NCI-H2107 (cell line): ENCODE measurements at places on chromosomes 13 and 19.

- DNase-seq = no peak
These were observed 25.9 kb downstream of the CLEC4M start for GRCh38 chr19:7788933-7789323.

DNA sequence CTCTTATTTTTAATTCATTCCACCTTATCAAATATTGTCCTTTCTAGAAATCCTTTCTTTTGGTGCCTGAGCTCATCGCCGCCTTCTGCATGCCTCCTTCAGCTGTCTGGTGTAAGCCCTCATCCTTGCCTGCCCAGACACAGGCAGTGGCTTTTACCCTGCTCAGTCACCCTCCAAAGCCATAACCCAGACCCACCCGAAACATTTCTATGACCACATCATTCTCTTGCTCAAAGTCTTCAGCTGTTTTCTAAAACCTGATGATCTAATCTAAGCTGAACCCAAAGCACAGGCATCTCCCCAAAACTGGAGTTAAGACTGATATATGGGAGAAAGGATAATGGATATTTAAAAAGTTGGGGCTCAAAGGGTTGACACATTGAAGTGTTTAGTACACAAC, 753.7 kb upstream of the SGCG start:
- no peak for DNase-seq

DNA sequence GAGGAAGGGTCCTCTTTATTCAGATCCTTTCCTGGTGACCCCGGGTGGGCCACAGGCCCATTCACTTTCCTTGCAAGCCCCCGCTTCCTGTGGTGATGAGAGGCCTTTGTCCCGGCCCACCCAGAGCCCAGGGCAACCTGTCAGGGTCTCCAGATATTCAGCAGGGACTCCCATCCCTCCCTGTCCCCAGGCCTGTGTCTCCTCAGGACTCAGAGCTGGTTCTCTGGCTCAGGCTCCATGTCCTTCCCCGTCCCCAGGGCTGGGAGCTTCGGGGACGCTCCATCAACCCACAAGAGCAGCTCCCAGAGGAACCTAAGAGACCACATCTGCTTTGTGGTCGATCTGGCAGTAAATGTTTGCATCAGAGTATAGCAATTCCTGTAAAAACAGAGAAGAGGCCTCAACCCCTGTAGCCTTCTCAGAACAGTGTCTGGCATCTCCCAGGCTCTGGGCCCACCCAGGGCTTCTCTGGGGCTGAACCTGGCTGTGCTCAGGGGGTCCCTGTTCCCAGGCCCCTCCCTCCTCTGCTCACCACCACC, 7.8 kb downstream of the CEACAM4 start:
- DNase-seq = no peak

GRCh38 chr13:32581177-32581786, 5.0 kb upstream of the PDS5B start:
- DNase-seq = no peak

GRCh38 chr13:67343777-67344176, 113.6 kb upstream of the PCDH9 start:
- DNase-seq = no peak

DNA sequence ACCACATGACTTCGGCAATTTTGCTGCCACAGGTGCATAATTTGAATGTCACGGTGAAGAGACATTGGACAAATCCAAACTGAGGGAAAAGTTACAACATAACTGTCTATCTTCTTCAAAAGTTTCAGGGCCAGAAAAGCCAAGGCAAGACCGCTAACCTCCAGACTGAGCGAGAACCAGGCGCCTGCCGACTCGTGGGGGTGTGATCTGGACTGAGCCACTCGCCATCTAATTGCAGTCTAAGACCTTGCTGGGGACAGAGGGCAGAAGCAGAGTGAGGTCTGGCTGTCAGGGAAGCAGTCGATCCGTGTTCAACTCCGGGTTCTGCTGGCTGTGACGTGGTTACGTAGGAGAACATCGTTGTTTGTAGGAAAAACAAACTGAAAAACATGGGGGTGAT, 88.6 kb downstream of the SPACA7 start:
- no peak for DNase-seq

- no peak for DNase-seq
These were observed 8.0 kb upstream of the SAE1 start for GRCh38 chr19:47122359-47123335.

DNA sequence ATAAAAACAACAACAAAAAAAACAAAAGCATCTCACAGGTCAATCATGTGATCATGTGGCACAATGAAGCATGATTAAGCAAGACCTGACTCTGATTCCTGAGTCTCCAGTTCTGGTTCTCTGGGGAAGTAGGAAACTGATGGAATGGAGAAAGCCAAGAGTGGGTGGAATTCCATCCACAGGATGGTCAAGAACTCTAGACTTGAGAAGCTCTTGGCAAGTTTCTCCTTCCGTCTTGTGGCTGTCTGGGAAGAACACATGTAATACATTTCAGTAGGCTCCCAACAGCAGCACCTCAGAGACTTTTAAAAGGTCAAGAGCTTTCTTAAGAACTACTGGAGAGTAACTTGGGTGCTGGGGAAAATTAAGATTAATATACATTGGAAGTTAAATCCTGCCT, 78.6 kb upstream of the TSHZ3 start:
- no peak for DNase-seq

- DNase-seq = no peak
These were observed 11.1 kb upstream of the CNMD start for GRCh38 chr13:52750713-52751112.

DNA sequence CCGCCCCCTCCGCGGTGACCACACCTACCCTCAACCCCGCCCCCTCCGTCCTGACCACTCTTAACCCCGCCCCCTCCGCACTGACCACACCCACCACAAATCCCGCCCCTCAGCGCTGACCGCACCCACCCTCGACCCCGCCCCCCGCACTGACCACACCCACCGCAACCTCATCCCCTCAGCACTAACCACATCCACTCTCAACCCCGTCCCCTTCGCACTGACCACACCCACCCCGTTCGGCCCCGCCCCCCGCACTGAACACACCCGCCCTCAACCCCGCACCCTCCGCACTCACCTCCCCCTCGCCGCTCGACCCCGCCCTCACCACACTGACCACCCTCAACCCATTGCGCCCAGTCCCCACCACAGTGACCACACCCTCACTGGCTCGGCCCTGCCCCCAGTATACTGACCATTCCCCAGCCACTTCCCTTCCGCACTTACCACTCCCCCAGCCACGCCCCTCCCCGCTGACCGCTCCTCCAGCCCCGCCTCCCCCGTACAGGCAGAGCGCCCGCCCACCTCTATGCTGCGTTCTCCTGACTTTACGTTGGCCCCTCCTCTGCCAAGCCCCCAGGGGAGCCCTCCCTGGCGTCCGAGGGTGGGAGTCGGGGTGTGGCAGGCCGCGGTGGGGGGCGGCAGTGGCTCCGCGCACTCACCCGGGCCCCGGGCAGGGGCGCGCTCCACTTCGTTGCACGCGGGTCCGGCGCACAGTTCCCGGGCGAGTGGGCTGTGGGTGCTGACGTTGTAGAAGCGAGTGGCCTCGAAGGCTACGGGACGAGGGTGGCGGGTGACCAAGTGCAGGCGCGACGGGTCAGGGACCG, 8.4 kb downstream of the F2RL3 start:
- DNase-seq = no peak

DNA sequence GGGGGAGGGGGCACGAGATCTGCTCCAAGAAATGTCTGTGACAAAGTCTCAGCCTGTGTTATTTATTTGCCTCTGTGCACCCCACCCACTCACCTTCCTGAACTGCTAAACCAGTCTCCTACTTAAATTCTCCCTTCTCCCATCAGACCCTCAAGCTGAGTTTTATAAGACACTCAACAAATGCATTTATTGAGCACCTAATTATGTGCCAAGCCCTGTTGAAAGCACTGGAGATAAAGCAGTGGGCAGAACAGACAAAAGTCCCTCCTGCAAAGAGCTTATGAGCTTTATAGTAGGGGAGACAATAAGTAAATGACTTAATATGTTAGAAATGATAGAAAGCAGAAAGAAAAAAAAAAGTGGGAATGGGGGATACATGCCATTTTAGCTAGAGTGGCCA, 3.4 kb upstream of the FAM98C start:
- DNase-seq = no peak

DNA sequence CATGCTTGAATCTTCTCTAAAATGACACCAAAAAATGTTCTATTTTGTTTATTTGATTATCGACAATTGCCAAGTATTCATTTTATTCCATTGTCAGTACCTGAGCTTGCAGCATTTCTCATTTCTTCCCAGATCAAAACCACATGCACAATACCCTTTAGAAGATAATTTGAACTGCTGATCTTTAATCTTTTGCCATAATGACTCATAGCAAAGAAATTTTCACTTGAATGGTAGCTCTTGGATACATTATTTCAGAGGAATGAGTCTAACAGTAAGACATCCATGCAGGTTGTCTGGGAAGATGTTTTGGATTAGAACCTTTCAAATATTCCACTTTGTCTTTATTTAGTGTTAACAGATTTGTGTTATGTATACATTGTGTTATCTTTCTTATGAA, 42.0 kb upstream of the RXFP2 start:
- no peak for DNase-seq

GRCh38 chr13:77544758-77545338, 9.3 kb downstream of the SCEL start:
- DNase-seq = no peak

DNA sequence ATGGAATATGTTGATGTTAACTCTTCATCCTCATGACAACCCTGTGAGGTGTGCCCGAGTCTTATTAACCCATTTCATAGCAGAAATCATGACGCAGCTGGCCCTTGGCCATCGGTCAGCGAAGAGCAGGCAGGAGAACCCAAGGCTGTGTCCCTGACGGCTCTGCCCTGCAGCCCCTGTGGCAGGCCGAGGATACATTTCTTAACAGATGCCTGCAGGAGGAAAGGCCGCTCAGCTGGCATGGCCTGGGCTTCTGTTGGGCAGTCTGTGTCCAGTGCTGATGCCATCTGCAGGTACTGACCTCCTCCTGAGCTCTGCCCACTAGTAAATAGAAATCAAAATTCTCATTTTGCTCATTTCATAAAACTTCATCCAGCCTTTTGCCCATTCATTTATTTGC, 35.4 kb upstream of the MCF2L start:
- no peak for DNase-seq

- no peak for DNase-seq
These were observed 915 bp upstream of the KCTD12 start for GRCh38 chr13:76887076-76887563.

DNA sequence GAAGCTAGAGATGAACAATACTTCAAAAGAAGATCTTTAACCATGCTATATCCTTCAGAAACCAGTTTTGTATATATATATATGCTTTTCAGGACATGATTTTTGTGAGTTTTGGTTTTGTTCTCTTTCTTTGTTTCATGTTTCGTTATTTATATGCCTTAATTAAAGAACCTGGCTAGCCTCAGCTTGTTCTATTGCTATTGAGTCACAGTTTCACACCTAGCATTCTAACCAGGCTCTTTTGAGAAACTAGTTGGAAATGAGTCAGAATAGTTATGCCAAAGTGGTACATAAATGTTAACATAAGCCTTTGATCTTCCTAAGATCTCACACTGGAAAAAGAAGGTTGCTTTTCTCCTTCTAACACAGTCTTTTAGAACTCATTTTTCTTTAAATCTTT, 1925.2 kb downstream of the OLFM4 start:
- DNase-seq = no peak

DNA sequence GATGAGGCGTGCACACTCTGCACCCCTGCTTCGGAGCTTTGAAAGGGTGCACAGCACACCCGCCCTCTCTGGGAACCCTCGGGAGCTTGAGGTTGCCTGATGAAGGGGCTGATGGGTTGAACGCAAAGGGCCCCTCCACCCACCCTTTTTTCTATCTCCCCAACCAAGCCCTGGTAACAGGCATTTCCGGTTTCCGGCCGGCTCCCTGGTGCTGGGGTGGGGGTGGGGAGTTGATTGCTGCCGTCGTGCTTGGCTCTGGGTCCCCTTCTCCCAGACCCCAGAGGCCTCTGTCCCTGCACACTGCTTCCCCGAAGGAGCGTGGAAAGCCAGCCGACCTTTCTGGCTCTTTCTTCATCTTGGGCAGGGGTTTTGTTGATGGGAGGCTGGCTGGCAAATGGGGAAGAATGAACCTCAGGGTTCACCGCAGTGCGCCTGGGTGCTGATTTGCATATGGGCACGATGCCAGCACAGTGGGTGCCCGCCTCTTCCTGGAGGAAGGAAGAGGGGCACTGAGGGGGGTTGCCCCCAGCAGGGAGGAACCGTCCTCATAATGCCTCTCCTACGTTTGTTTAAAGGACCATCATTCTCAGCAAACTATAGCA, 29.1 kb downstream of the VAV1 start:
- DNase-seq = no peak

DNA sequence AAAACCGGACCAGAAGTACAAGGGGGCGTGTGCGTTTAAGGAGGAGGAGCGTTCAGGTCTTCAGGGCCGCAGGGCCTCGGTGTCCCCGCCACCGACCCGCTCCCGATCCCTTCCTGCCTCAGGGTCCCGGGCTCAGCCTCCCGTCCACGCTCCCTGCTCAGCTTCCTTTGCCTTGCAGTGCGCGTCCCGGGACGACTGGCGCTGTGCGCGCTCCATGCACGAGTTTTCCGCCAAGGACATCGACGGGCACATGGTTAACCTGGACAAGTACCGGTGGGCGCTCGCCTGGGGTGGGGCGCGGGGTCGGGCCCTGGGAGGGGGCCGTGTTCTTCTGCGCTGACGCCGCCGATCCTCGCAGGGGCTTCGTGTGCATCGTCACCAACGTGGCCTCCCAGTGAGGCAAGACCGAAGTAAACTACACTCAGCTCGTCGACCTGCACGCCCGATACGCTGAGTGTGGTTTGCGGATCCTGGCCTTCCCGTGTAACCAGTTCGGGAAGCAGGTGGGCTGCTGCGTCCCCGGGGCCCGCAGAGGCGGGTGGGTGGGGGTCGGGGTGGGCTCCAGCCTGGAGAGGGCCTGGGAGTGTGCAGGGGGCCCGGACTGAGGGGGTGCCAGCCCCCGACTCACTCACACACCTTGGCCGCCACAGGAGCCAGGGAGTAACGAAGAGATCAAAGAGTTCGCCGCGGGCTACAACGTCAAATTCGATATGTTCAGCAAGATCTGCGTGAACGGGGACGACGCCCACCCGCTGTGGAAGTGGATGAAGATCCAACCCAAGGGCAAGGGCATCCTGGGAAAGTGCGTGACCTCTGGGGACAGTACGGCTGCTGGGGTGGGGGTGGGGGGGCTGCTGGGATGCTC, 1.4 kb downstream of the GPX4 start:
- DNase-seq = no peak

DNA sequence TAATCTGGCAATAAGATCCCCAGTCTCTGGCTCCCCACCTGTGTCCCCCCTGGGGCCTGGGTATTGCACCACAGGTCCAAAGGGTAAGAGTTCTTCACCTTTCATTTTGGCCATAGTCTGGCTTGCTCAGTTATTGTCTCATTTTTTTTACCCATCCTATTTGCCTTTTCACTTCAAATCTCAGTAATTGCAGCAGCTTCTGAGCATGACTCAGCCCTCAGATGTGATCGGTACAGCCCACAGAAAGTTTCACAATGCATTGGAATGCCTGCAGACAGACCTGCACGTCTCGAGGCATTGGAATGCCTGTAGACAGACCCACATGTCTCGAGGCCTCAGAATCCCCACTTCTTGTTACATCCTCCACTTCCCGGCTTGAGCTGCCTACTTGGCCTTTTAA, 173.6 kb downstream of the NUFIP1 start:
- DNase-seq = no peak

GRCh38 chr13:23776698-23777574, 112.3 kb downstream of the MIPEP start:
- no peak for DNase-seq
